Prostate gland (tissue), 2 donors: ENCODE measurements at places on chromosomes 13 and 19. TPM values are rescaled to one million over a fixed set of nuclear protein-coding genes. Genes with fewer than 3 reads are reported as not detected.

GRCh38 chr13:41411060-41411459, 46.3 kb upstream of the RGCC start:
- DNase-seq = no peak

DNA sequence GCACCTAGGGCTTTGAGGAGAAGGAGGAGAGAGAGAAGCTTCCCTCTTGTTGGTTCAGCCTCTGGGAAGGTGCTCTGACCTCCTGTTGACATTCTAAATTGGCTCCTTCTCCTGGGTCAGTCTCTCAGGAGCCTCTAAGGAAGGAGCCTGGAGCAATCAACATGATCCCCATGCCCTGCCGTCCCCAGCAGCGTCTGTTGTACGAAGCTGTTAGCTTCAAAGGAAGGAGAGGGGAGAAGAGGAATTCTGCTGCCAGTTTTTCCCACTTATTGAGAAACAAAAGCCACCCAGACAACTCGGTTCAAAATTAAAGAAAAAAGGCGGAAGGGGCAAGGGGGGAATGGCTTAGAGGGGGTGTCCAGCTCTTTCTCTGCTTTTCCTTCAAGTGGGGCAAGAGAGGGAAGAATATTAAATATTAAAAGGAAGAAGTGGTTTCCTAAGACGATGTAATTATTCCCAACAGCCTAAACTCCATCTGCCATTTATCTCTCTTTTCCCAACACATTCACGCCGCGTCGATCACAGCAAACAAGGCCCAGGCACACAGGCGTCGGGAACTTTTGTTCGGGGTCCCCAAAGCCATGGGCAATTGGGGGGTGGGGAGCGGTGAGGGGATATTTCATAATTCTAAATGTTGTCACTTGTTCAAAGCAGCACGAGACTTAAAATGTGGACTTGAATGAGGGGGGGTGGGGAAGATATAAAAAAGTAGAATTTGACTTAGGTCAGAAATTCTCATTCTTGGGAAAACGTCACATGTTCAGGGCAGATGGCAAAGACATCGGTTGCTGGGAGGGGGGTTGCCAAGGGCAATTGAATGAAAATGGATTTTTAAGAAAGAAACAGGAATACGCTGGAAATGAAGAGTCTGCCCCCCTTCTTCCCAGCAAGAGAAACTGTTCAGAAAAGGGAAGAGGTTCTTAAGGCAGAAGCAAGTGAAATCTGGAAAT, 116.8 kb upstream of the CACNA1A start:
- no peak for DNase-seq

DNA sequence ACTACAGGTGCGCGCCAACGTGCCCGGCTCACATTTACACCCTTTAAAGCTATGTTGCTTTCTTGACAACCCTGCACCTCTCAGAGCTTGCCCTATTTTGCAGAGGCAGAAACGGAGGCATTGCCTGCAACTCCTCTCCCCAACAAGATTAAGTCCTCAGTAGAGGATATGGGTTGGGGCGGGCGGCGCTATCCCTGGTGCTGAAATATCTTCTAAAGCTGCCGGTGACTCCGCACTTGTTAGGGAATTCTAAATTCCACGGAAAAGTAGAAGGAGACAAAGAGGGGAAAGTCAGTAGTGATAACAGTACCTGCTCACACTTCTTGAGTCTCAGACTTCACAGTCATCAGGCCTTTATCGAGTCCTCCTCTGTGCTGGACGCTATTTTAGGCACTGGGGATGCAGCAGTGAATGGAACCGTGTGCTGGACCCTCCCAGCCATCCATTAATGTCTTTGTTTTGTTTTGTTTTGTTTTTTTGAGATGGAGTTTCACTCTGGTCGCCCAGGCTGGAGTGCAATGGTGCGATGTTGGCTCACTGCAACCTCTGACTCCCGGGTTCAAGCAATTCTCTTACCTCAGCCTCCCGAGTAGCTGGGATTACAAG, 18.0 kb downstream of the SLC5A5 start:
- DNase-seq = no peak

- no peak for DNase-seq
Measured at GRCh38 chr19:19260417-19261214, 12.5 kb downstream of the TM6SF2 start.

GRCh38 chr19:43690890-43691289, 20.9 kb upstream of the PLAUR start:
- no peak for DNase-seq

- no peak for DNase-seq
Measured at GRCh38 chr19:58084596-58085347, 13.3 kb downstream of the ZSCAN18 start.

ADAMTS10 gene
- total RNA-seq = 48.1 TPM

URAD gene
- total RNA-seq = not detected

MBD3L3 gene
- 1.5 TPM for total RNA-seq

DNA sequence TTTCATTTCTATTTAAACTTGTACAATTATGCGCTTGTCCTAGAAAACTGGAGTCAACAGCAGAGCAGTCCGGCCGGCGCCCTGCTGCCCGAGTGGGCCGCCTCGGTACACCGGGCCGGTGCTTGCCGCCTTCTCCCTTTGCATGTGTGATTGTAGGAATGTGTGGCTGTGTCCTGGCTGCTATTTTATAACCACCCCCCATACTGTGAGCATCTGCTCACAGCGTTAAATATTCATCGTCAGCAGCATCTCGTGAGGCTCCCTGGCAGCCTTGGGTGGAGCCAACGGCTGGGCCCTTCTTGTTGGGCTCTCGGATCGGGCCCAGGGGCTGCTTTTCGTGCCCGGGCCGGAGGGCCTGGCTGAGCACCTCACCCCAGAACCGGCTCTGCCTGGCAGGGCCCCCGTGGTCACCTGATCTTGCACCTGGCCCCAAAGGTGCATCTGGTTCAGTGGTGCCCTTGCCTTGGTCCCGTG, 10.6 kb downstream of the PIAS4 start:
- DNase-seq = no peak

MEF2B gene
- not detected for total RNA-seq

GRCh38 chr13:113142876-113143275, 15.6 kb upstream of the PROZ start:
- DNase-seq = no peak

GRCh38 chr19:1217366-1217765, 11.8 kb downstream of the STK11 start:
- no peak for DNase-seq

MYO1F gene
- total RNA-seq = 6.1 TPM

GRCh38 chr19:46737761-46738171, 8.1 kb upstream of the FKRP start:
- DNase-seq = no peak

DNA sequence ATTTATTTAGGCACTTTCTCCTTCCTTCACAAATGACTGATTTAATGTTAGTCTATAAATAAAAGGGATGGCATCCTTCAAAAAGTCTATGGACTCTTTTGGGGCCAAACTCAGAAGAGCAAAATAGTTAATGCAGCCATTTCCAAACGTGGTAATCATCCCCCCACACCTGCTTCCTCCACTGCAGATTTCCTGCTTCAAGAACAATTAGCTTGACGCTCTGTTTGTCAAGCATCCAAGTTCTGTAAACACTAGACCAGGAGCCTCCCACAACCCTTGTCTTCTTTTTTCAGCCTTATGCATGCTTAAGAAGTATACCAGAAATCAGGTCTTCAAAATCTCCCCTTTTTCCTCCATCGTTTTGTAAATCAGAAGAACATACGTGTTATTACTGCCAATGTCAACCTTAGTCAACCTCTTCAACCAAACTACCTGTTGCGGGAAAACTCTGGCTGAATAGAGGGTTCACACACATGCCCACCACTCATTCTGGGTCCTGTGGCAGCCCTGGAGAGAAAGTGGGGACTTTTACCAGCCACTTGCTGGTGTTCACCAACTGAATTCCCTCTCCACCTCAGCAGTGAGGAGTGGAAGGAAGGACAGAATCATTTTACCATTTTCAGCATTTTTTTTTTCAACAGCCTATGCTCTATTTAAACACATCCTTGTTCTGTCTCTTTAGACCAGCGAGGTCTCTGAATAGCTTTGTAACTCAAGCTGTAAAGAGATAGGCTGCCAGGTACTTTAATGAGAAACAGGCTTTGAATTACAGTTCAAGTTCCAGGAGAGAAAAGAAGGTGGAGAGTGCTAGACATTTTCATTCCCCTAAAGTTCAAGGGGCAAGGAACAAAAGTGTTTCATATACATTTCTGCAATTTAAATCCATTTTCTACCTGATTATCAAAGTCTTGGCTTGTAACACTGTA, 39.1 kb downstream of the EFNB2 start:
- no peak for DNase-seq

DNA sequence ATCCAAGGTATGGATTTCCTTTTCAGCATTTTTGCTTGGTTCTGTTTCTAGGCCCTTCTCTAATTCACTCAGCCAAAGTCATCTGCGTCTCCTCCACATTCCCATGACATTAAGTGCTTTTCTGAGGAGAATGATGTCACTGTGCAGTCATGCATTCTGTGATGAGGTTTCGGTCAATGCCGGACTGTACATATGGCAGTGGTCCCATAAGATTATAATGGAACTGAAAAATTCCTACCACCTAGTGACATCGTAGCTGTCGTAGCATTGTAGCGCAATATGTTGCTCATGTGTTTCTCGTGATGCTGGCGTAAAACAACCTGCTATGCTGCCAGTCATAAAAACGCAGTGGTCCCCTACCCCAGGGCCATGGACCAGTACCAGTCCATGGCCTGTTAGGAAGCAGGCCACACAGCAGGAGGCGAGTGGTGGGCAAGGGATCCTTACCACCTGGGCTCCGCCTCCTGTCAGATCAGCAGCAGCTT, 63.4 kb upstream of the TNFRSF19 start:
- DNase-seq = no peak

- DNase-seq = no peak
Measured at GRCh38 chr13:31769575-31769974, 30.2 kb downstream of the RXFP2 start.

DNA sequence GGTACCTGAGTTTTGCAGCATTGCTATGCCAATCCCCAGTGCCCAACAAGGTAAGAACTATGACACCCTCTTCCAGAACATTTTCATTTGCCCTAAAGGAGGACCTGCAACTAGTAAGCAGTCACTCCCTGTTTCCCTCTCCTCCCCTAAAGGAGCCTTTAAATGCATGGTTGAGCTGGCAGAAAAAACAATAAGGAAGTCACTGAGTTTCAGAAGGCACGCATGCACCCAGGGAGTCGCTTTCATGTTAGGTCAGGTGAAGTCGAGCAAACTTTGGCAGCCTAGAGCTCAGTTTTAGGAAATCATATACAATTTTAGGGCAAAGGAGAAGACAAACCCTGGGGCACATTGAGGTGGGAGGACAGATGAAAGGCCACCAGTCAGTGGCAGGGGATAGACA, 11.8 kb downstream of the NLRP11 start:
- no peak for DNase-seq

GRCh38 chr13:97226013-97226412, 3.9 kb downstream of the MBNL2 start:
- DNase-seq = peak; percentile 16

TMEM255B gene
- total RNA-seq = 4.6 TPM

- no peak for DNase-seq
Measured at GRCh38 chr13:113272031-113272430, 25.0 kb upstream of the LAMP1 start.

SYNE4 gene
- 41.1 TPM for total RNA-seq

- no peak for DNase-seq
Measured at GRCh38 chr19:50833117-50833801, at the start of gene KLK15. Gene KLK15 (minus strand): TSS chr19:50833574. CDS start chr19:50831492, 2,082 bp downstream.

GRCh38 chr19:8087876-8088275, 35.3 kb downstream of the CCL25 start:
- DNase-seq = no peak

- no peak for DNase-seq
Measured at GRCh38 chr19:20660473-20661140, 764 bp downstream of the ZNF626 start.

DEDD2 gene
- total RNA-seq = 70.3 TPM

IGFL1 gene
- not detected for total RNA-seq

NLRP4 gene
- not detected for total RNA-seq

GPATCH1 gene
- total RNA-seq = 12.2 TPM

DNA sequence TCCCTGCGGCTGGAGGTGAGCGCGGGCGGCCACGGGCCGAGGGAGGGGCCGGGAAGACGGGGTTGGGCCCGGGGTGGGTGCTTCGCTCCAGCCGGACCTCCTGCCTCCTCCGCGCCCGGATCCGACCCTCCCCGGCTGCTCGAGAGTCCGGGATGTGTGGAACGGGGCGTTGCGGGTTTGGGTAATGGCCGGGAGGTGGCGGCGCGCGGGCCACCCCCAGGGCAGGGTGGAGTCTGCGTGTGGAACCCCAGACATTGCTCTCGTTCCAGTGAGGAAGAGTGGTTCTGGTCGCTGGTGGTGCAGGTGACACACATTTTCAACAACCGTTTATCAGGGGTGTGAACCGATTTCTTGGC, 38.8 kb downstream of the ARHGEF7 start:
- DNase-seq = peak; percentile 23

ATP12A gene
- 0.91 TPM for total RNA-seq

- no peak for DNase-seq
Measured at GRCh38 chr19:17861542-17862402, 2.1 kb downstream of the RPL18A start.

DNA sequence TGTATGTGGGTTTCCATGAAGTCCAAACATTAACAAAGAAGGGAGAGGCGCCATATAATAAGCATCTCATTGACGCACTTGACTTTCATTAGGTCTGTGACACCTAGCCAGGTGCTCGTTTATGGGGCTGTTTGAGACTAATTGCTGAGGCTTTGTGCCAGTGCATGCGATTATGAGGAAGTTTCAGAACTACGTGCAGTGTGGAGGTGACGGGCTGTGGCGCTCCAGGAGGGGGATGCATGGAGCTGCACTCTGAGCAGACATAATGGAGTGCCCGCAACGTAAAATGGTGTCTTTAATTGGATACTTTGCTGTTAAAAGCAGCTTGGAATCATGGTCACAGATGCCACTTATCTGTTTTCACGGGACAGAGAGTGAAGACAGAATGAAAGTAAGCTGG, 223.2 kb downstream of the FGF9 start:
- no peak for DNase-seq

DNA sequence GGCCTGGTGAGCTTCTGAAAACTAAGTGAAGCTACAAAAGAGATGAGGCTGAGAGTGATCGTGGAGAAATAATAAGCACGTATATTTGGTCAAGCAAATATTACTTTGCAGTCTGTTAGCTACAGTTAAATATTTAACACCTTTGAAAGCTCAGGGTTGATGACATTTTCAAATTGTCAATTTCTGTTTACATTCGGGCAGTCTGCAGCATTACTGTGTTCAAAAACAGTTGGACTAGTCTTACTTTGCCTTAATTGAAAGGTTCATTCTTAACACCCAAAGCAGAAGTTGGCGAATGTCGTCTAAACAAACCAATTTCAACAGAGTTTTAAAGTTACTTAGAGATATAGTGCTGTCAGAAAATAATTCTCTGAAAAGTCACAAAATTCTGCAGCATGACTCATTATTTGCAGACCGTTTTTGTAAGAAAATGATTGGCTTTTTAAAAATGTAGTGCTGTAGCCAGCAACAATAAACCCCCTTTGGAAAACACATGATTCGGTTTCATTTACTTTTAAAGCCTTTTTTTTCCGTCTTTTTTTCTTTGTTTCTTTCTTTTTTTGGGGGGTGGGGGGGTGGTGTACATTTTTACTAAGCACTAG, 549.0 kb downstream of the GPC6 start:
- no peak for DNase-seq

SLITRK6 gene
- 2.6 TPM for total RNA-seq

GRCh38 chr13:89066868-89067466, 1395.8 kb downstream of the SLITRK5 start:
- peak; percentile 28 for DNase-seq

GRCh38 chr19:31648347-31648746, 299.1 kb upstream of the TSHZ3 start:
- DNase-seq = no peak

STAP2 gene
- total RNA-seq = 107 TPM
